ENCODE measurements at places on chromosomes 5 and 9.

DNA sequence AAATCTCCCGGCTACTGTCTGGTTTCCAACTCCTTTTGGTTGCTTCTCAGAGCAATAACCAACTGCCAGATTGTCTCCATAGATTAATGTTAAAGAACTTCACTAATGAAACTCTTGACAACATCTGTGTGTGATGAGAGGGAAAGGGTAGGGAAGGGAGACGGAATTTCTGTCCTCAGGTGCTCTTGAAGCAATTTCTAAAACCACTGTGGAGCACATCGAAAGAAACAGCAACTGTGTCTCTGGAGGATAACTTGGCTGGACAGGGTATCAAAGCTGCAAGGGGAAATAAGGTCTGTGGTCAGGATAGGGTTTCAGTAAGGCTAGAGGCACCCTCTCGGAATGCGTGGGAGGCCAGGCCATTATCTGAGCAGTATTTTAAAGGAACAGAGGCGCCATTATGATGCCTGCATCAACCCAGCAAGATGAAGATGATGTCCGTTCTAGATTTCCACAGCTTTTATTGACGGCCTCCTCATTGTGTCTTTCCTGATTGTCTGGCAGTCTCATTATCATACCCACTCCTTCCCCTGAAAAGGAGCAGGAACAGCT lies 76.6 kb downstream of the RORB start:
- DNase-seq = no peak

- no peak for DNase-seq
These were observed 146.2 kb upstream of the RASA1 start for GRCh38 chr5:87121304-87122150.

- no peak for DNase-seq
These were observed 213.8 kb upstream of the ZNF608 start for GRCh38 chr5:124960266-124960665.

DNA sequence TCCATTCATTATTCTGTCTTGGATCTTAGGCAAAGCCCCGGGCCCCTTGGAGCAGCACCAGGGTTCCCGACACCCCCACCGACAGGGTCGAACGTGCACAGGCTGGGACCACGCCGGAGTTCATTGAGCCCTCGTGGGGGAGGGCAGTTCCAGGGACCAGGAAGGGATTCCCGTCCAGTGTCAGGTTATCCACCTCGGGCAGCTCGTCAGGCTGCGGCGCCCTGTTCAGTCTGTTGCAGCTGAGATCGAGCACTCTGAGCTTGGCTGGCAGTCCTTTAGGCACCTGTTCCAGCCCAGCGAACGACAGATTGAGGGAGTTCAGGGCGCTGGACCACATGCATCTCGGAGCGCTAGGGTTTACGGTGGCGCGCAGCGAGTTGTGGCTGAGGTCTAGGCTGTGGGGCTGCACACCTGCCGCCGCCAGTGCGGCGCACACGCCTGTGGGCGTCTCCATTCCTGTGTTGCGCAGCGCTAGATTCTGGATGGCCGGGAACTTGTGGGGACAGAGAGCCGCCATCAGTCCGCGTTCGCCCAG lies 1.1 kb downstream of the CD14 start:
- DNase-seq = no peak

- no peak for DNase-seq
These were observed 143.6 kb upstream of the EFNA5 start for GRCh38 chr5:107814183-107814827.

- DNase-seq = no peak
These were observed 728.3 kb upstream of the SEMA6A start for GRCh38 chr5:117302949-117303348.

DNA sequence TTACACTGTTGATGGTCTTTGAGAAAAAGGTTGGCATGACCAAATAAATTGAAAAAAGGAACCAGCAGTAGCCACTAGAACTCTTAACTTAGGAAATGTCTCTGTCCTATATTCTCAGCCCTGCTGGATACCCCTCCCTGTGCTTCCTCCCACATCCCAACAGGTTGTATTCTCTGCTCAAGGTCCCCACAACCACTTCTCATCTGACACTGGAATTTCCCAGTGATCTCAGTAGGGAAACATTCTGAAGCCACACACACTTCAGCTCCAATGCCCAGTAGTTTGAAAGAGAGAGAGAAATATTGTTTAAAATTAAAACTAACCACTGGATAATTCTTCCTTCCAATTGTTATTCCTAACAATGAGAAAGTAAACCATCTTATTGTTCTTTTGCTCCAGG lies 30.0 kb upstream of the NREP start:
- DNase-seq = no peak

DNA sequence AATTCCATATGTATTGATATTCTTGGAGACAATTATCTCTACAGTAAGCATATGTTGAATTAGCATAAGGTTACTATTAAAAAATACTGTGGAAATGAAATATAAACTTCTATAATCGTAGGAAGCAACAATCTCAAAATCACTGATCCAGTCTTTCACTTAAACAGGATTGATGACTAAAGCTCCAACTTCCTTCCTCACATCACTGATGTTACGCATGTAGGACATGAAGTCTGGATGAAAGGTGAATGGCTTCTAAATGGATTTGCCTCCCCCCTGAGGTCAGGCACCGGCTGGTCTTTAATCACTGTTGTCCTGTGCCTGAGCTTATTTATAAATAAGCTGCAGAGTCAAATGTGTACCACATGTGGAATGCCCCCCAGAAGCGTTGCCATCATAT lies 157.1 kb upstream of the NFIB start:
- DNase-seq = no peak

- no peak for DNase-seq
These were observed 424.2 kb downstream of the SPATA31D1 start for GRCh38 chr9:82412586-82413305.

DNA sequence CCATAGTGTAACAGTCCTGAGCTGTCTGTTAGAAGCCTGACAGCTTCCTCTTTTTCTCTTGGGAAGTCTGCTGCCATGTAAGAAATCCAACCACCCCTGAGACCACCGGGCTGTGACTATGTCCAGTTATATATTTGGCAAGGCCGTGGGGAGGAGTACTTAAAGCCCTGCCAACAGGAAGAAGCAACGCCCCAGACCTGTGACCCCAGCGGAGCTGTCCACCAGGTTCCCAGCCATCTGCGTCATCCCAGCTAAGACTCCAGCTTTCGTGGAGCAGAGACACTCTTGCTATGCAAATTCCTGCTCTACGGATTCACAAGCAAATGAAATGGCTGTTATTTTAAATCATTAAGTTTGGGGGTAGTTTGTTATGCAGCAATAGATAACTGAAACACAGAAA lies 417.3 kb downstream of the TLE4 start:
- DNase-seq = no peak

- no peak for DNase-seq
These were observed 38.5 kb upstream of the CDKN2B start for GRCh38 chr9:22047596-22047995.

DNA sequence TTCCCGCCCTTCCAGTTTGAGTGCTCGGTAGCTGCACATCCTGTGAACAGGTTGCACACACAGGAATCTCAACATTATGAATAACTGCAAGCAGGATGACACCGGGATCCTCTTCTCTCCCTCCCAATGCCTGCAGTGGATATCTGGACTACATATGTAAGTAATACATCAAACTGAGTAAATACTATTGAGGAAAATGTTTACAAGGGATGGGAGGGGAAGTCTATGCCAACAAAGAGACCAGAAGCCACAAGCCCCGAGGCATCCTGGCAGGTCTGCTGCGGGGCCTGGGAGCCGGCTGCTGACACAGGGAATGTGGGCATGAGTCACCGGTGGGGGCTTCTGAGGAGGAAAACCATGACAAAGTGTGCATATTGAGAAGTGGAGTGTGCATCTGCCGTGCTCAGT lies 8.6 kb upstream of the ANKRD33B start:
- peak; percentile 43 for DNase-seq

- no peak for DNase-seq
These were observed 48.9 kb downstream of the SARDH start for GRCh38 chr9:133689151-133689763.

- DNase-seq = no peak
These were observed 22.4 kb downstream of the GLRA1 start for GRCh38 chr5:151902215-151902614.

GRCh38 chr5:88878976-88879375 lies 4.0 kb downstream of the MEF2C start:
- DNase-seq = no peak

DNA sequence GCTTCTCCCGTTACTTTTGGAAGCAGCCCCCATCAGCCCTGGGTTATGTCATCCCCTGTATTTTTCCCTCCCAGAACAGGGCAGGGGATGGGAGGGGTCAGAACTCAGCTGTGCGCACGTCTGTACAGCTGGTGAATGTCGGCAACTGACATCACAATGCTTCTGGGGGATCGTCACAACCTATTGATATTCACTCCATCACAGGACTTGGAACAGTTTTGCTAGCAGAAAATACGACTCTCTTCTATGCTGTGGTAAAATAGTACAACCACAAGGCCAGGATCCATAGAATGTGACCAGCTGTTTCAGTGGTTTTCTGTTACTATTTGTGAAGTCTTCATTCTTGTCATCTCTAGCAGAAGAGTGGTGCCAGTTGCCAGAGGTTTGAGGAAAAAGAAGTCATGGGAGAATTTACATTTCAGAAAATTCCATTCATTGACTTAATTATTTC lies 77.1 kb upstream of the KLF4 start:
- DNase-seq = no peak

DNA sequence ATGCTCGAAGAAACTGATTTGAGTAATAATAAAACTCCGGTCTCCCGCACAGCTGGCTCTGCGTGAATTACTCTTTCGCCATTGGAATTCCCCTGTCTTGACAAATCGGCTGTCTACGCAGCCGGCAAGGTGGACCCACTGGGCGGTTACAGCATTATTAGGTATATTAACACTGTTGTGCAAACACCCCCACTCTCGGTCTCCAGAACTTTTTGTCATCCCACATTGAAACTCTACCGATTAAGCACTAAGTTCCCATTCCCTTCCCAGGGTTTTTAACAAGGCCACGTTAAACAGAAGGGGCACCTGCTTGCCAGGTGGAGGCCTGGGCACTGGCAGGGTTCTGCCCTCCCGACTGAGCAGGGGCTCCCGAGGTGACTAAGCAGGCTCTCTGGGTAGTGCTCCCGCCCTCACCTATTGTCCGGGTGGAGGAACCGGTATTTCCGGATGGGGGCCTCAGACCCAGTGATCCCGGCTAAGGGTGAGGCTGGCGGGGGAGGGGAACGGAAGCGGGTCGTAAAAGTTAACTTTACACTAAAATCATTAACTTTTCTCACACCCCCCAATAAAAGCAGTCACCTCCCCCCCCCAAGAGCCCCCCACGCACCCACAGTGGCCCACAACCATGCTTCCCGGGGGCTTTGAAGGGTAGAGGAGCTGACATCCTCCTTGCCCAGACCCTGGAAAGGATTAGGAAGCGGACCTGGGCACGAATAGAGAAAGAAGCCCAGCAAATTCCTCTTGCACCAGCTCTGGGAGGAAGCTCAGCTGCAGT lies 53.5 kb upstream of the TJP2 start:
- peak; percentile 88 for DNase-seq

DNA sequence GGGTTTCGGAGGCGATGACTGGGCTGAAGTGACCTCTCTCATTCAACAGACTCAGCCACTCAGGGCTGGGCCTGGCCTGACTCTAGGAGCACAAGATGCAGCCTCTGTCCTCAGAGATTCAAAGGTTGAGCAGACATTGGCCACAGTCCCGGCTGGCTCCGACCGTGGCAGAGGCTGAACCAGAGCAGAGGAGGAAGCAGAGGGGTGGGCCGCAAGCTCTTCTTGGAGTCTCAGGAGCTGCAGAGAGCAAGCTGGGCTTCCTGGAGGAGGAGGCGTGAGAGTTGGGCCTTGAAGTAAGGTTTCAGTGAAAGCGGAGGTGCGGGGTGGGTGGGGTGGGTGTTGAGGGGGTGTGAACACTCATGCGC lies 37.6 kb downstream of the ALG2 start:
- no peak for DNase-seq

- no peak for DNase-seq
These were observed 185.5 kb downstream of the TAF11L14 start for GRCh38 chr5:17819783-17820182.

- peak; percentile 44 for DNase-seq
These were observed 9.6 kb downstream of the SEC61B start for GRCh38 chr9:99231711-99232110.

GRCh38 chr9:133463234-133463863 lies 3.6 kb downstream of the CACFD1 start:
- no peak for DNase-seq

DNA sequence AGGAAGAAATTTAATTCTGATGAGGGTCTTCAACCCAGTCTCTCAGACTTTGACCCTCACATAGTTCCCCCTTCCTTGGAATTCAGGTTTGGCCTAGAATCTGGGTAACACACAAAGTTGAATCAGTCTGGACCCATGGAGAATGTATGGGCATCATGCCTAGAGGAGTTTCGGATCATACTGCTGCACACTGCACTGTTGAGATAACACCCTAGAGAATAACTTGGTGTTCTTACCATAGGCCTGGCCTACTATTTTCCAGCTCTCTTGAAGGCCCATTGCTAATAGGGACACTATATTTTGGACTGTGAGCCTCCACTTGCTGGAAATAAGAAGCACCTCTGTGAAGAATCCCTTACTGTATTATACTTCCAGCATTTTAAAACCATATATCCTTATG lies 413.5 kb downstream of the PLK2 start:
- no peak for DNase-seq

DNA sequence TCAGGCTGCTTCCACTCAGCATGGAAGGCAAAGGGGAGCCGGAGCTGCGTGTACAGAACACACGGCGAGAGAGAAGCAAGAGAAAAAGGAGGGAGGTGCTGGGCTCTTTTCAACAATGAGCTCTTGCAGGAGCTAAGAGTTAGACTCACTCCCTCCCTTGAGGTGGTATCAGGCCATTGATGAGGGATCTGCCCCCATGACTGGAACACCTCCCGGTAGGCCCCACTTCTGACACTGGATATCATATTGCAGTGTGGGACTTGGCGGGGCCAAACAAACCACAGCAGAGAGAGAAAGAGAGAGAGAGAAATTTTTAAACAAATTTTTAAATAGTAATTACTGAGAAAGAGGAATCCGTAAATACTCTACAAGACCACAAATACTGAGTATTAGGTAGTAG lies 182.2 kb downstream of the TRIO start:
- DNase-seq = no peak

DNA sequence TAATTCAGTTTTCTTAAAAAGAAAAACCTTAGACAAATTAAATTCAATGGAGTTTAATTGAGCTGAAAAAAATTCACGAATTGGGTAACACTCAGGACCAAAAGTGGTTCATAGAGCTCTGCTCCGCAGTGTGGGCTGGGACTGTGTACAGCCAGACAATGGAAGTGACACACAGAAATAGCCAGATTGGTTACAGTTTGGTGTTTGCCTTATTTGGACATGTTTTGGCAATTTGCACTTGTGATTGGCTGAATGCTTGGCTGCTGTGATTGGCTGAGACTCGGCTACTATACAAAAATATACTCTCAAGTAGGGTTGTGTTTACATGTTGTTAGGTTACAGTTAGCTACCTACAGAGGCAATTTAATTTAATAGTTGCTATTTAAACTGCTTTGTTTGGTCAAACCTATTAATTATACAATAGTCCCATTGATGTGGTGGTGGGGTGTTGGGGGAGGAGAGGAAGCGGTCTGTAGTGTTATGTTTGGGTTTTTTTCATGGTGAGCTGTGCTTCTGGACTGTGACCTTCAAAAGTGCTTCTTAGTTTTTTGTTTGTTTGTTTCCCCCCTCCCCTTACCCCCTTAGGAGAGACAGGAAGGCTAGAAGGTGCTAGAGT lies 95.2 kb downstream of the CNTLN start:
- DNase-seq = no peak

GRCh38 chr5:143713047-143714003 lies 98.6 kb upstream of the HMHB1 start:
- no peak for DNase-seq

- no peak for DNase-seq
These were observed 35.9 kb downstream of the KIF2A start for GRCh38 chr5:62341783-62342475.

All from Caco-2 (cell line).